Stimulated activated CD8-positive, alpha-beta memory T cell treated with anti-CD3 and anti-CD28 coated beads, Interleukin-12 subunit alpha, Interleukin-12 subunit beta, amount 100 ng/mL, for 1 hour (primary cell): ENCODE measurements at places on chromosomes 5 and 9.

GRCh38 chr5:122704247-122705036, 70.4 kb upstream of the SNX2 start:
- no peak for DNase-seq

- DNase-seq = no peak
Measured at GRCh38 chr9:131593091-131593820, 47.9 kb downstream of the PRRT1B start.

DNA sequence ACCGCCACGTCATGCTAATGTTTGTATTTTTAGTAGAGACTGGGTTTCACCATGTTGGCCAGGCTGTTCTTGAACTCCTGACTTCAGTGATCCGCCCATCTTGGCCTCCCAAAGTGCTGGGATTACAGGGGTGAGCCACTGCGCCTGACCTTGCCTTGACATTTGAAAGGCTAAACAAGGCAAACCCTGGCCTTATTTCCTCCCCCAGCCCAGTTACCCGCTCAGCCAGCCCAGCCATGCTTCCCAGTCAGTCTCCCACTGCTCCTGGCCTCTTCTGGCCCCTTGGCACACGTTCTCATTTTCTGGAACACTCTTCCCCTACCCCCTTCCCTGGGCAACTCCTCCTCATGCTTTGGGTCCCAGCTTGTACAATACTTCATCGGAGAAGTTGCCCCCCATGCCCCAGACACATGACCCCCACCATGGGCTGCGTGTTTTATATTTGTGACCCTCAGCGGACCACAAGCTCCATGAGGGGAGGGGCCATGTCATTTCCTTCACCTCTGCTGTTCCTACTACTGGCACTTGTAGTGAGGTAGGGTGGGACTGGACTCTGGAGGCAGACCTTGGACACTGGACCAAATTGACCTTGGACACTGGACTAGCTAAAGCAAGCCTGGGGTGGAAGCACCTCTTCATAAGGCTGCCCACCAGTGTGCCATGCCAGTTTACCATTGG, 94.4 kb upstream of the IER5L start:
- no peak for DNase-seq

- DNase-seq = no peak
Measured at GRCh38 chr5:141674747-141675146, 7.3 kb downstream of the ARAP3 start.

DNA sequence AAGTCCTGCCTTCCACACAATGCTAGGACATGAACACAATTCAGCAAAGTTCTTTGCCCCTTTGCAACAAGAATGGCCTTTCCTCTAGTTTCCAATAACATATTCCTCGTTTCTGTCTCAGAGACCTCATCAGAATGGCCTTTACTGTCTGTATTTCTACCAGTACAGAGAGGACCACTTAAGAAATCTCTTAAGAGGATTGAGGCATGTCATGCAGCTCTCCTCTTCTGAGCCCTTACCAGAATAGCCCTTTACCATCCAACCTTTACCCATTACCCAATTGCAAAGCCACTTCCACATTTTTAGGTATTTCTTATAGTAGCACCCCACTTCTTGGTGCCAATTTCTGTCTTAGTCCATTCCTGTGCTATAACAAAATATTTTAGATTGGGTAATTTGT, 20.3 kb downstream of the TNPO1 start:
- DNase-seq = no peak
